NCI-H1048 (cell line): ENCODE measurements at places on chromosomes 2 and 18.

- no peak for DNase-seq
These were observed 205.5 kb downstream of the SLC4A3 start for GRCh38 chr2:219832904-219833303.

GRCh38 chr2:62305421-62306176, 109.7 kb downstream of the B3GNT2 start:
- DNase-seq, result no peak

DNA sequence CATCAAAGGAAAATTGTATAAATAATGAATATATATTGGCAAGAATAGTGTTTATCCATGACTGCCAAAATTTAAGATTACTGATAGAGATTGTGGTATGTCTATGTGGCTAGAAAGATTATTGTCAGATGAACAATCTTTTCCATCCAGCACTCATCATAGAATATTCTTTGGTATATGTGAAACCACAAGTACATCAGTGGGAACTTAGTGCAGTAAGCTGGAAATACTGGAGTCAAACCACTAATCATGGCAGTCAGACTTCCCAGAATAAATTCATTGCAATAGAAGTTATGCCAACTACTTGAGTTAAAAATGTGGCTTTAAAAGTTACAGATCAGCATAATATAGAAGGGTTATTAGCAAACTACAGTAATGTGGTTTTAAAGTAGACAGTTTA, 310.3 kb downstream of the GULP1 start:
- DNase-seq, result no peak

DNA sequence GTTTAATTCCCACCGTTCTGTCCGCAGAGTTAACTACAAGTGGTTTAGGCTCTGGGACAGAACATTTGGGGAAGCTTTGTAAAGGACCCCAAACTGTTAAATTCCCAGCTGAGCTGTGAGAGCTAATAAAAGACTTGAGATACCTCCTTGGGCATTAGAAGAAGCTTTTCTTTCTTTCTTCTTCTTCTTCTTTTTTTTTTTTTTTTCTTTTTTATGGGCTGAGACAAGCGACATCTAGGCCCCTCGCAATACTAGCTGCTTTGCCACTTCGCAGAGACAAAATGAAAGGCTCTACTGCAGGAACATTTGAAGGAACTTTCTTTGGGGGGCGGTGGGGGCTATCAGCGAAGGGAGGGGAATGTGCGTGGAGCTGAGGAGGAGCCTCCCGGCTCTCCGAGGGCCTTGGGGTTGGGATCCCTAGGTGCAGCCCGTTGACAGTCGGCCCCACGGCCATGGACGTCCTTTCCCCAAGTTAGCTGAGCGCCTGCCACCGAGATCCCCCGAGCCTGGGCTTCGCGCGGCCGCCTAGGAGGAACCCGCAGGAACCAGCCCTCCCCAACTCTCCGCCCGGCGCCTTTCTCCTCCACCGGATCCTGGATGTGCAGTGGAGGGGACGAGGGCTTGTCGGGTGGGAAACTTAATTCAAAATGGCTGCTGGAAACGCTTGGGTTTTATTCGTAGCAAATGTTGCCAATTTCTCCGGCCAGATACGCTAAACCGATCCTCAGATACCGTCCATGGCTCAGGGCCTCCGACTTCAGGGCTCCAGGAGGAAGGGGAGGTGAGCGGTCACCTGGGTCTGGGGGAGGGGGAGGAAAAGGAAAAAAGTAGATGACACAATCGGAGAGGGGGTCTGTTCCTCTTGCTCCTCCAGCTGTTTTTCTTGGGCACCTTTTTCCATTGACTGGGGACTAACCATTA, 4.2 kb downstream of the MEIS1 start:
- DNase-seq, result no peak

- DNase-seq, result no peak
These were observed 15.1 kb upstream of the CCBE1 start for GRCh38 chr18:59712311-59712710.

DNA sequence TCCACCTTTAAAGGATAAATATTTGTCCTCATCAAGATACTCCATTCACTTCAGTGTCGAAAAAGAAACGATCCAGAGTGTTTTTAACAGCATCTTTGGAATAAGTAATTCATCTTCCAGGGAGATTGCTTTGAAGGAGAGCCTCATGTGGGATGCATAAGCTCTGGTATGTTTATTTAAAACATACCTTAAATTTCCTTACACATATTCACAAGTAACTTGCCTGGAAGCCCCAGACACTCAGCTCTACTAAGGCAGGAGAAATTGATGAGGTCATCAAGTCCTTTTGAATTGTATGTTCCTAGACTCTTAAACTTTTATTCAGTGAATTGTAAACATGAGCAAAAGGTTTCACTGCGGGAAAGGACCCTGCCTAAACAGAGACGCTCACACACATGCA, 103.0 kb downstream of the CDK15 start:
- DNase-seq, result no peak

GRCh38 chr2:17877811-17878280, 621 bp upstream of the KCNS3 start:
- DNase-seq, result no peak

DNA sequence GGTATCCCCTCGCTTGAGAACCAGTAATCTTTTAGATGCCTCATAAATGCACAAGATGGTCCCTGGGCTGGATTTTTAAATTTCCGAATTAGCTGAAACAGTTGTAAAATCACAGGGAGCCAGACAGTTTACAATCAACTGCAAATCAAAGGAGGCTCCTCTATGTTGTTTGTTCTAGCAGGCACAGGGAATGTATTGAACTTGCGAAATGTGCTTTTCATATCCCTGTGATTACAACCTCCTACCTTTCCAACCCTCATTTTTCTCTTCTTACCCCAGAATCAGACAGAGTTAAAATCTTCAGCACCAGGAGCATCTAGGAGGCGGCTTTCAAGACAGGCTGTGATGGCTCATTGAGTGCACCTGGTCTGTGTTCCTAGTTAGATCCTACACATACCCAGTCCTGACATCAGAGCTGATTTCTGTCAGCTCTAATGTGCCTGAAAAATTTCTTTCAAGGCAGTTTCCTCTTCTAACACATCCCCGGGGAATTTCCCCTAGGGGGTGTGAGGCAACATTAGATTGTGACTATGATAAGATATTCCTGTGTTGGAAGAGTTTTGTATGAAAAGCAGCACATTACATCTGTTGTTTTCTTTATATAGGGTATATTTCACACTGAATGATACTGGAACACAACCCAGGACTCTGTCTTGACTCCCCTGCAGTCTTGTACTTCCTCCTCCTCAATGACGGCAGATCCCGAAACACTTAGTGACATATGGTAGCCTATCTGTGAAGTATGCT, 17.9 kb upstream of the CAVIN2 start:
- no peak for DNase-seq

GRCh38 chr2:164890544-164890943, 48.9 kb upstream of the COBLL1 start:
- DNase-seq, result no peak

- no peak for DNase-seq
These were observed 30.9 kb downstream of the MBP start for GRCh38 chr18:77101410-77102258.

DNA sequence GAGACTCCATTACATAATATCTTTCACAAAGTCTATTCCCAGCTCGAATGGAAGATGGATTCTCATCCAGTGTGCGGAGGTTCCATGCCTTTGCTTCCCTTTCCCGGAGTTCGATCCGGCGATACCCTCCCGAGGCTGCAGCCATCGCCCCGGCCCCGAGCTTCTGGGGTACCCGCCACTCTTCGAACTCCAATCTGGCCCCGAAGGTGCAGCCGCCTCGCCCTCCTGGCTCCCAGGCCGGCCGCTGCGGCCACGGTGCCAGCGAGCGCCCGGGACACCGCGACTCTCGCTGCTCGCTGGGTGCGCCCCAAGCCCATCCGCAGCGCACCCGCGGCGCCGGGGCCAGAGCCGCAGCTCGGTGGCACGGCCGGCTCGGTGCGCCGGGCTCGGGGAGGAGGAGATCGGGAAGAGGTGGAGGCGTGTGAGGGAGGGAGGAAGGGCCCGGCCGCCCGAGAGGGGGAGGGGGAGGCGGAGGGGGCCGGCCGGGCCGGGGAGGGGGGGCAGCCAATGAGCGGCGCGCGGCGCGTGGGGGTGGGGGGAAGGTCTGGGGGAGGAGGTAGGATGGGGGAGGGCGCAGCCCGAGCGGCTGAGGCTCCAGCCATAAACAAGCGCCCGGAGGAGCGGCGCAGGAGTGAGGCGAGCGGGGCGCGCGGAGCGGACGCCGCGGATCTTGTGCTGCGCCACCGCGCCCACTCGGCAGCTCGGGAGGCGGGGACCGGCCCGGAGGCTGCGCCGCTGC, at the start of gene CRIM1:
Gene CRIM1, plus strand, starts transcription at position 628 of the 739 bp plus-strand sequence. CDS start 515 bp downstream, outside the sequence.
- DNase-seq, result peak; percentile 60

DNA sequence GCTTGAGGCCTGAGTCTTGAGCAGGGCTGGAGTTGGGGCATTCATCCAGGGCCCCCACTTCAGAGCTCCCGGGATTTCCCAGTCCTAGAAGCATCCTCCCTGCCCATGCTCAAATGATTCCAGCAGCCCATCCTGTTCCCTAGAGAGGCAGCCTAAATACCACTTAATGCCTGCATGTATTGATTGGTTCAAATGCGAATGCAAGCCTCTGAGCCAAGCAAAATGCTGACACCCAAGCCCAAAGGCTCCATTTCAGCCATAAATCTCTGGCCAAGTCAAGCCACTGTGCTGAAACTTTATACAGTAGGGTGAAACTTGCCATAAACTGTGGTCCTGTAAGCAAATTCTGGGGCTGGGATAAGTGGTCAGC, 279.8 kb downstream of the CLIP4 start:
- no peak for DNase-seq

DNA sequence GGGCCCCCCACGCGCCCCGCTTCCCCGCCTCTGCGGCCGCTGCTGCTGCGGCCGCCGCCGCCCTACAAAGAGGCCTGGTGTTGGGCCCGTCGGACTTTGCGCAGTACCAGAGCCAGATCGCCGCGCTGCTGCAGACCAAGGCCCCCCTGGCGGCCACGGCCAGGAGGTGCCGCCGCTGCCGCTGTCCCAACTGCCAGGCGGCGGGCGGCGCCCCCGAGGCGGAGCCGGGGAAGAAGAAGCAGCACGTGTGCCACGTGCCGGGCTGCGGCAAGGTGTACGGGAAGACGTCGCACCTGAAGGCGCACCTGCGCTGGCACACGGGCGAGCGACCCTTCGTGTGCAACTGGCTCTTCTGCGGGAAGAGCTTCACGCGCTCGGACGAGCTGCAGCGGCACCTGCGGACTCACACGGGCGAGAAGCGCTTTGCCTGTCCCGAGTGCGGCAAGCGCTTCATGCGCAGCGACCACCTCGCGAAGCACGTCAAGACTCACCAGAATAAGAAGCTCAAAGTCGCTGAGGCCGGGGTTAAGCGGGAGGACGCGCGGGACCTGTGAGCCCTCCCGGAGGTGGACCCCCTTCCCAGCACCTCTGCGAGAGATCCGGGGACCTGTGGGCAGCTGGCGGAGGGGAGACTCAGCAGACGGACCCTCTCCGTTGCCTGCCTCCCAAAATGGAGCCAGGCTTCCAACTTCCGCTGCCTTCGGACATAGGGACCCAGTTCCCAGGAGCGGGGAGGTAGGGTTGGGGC, 1.9 kb downstream of the SP5 start:
- no peak for DNase-seq

DNA sequence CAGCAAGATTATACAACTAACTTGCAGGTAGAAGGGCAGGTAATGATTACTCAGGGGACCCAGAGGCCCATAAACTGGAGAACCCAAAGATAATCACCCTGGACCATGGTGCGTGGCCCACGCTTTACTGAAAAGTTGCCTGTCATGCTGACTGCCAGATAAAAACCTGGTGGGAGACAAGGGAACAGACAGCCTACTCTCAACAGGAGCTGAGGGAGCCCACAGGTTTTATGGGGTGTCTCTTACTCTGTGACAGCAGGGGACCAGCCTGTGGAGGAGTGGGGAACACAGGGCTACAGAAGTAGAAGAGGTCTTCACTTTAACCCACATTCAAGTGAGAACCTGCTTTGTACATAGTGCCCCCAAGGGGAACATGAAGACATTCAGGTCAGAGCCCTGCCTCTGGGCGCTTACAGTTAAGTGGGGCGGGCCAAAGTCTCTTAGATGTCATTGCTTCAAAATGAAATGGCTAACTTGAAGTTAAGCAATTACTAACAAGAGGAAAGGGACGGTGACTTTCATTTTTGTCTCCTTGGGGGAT, 60.4 kb downstream of the DHRS9 start:
- DNase-seq, result no peak

DNA sequence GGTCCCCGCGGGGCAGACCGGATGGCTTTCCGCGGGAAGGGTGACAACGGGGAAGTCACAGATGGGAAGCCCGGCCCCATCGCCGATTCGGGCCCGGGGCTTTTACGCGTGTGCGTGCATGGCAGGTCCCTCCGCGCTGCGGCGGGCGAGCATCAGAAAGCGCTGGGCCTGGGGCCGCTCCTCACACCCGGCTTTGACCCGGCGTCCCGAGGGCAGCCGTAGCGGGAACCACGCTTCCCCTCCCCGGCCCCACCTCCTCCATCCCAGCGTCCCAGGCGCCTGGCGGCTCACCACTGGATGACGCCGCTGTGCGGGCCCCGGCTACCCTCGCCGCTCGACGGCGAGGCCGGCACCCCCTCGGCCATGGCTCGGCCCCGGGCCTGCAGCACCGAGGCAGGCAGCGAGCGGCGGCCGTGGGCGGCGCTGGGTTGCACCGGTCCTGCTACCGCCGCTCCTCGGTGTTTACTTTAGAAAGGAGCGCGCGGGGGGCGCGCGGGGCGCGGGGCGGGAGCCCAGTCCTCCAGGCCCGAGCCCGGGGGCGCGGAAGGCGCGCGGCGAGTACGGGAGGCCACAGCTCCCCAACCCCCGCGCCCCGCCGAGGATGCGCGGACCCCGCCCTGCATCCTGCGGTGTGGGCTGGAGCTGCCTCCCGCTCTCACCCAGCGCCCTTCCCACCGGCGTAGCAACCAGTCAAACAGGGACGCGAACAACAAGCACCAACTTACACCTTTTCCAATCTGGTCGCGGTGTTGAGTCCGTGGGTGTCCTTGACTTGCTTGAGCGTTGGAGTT, 806 bp downstream of the RFX8 start:
- no peak for DNase-seq

DNA sequence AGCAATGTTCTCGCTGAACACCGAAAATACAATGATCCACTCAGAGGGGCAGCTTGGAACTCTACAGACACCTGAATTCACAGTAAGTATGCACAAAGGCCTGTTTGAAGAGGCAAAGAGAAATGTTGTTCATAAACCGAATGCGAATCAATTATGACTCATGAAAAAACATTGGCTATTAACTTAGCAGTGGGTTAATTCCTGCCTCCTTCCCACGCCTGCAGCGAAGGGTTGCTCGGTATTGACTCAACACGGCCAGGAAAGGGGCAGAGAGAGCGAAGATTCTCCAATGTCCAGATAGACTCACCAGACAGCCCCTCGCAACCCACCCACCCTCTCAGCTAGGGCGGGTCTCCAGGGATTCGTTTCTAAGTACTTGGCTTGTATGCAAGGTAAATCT, 9.4 kb downstream of the CRACDL start:
- DNase-seq, result no peak

DNA sequence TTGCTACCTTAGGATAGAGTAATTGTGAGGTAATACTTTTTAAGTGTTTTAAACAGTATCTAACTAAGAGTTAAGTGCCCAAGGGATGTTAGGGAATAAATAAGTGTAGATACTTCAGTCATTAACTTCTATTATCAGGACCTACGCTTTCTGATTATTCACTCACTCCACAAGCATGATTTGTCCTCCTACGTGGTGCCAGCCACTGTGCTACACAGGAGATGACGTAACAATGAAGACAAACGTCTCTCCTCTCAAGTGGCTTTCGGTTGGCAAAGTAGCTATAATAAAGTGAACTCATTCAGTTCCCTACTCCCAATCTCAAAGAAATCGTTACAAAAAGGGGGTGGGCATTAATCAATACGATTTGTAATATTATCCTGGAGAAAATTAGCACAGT, 100.9 kb upstream of the SETBP1 start:
- no peak for DNase-seq
